Dermis blood vessel endothelial cell (primary cell): ENCODE measurements at places on chromosomes 4 and X. TPM values are rescaled to one million over a fixed set of nuclear protein-coding genes. Genes with fewer than 3 reads are reported as not detected.

Gene CYP2U1
- 7.4 and 7.7 TPM in 2 replicates for total RNA-seq

Gene FTSJ1
- total RNA-seq, result 45.1 and 56.7 TPM in 2 replicates

Gene PWWP3B
- total RNA-seq, result not detected in 2 replicates

Gene AKAP14
- not detected in 2 replicates for total RNA-seq

Gene MID1IP1
- 18.0 and 22.7 TPM in 2 replicates for total RNA-seq

Gene SCML2
- total RNA-seq, result 1.9 and 3.1 TPM in 2 replicates

Gene MAMLD1
- 0.85 and 1.4 TPM in 2 replicates for total RNA-seq

Gene TSPAN7
- total RNA-seq, result 25.2 and 28.4 TPM in 2 replicates

Gene FBXW7
- total RNA-seq, result 64.9 and 105 TPM in 2 replicates

Gene GRPR
- not detected in 2 replicates for total RNA-seq

Gene MUC7
- total RNA-seq, result not detected in 2 replicates

Gene TMEM150C
- 6.0 and 19.1 TPM in 2 replicates for total RNA-seq

Gene SPANXC
- total RNA-seq, result not detected in 2 replicates

Gene TCP11X2
- not detected in 2 replicates for total RNA-seq

Gene BANK1
- 0.09 TPM in 1 of 2 replicates, not detected in the other for total RNA-seq

Gene MAGEE1
- total RNA-seq, result 0.68 and 1.2 TPM in 2 replicates

Gene ALAS2
- total RNA-seq, result not detected in 2 replicates

Gene PIM2
- 4.8 and 6.5 TPM in 2 replicates for total RNA-seq

Gene TCEAL7
- total RNA-seq, result 0.28 and 1.2 TPM in 2 replicates

Gene TMPRSS11E
- not detected in 2 replicates for total RNA-seq

Gene TLR10
- not detected in 2 replicates for total RNA-seq

Gene FAM184B
- not detected in 2 replicates for total RNA-seq

Gene MAGEA2B
- not detected in 2 replicates for total RNA-seq

Gene MAGEA6
- total RNA-seq, result not detected in 2 replicates

Gene MCF2
- 0.05 TPM in 1 of 2 replicates, not detected in the other for total RNA-seq

Gene TMPRSS11F
- total RNA-seq, result not detected in 2 replicates

Gene EXOC1L
- not detected in 2 replicates for total RNA-seq

Gene PLK4
- total RNA-seq, result 7.1 and 25.7 TPM in 2 replicates

Gene QRFPR
- total RNA-seq, result not detected in 2 replicates

Gene MEPE
- total RNA-seq, result not detected in 2 replicates

Gene SYTL5
- total RNA-seq, result under 0.01 TPM in 1 of 2 replicates, not detected in the other

Gene SORCS2
- under 0.01 and 0.05 TPM in 2 replicates for total RNA-seq

Gene BEX5
- total RNA-seq, result 0.17 TPM in 1 of 2 replicates, not detected in the other

Gene MGARP
- total RNA-seq, result 0.68 and 2.9 TPM in 2 replicates

Gene TMPRSS11D
- 0.09 TPM in 1 of 2 replicates, not detected in the other for total RNA-seq

Gene RTL3
- not detected in 2 replicates for total RNA-seq

Gene ZNF275
- total RNA-seq, result 5.3 and 7.3 TPM in 2 replicates

Gene ADH7
- total RNA-seq, result not detected in 2 replicates

Gene MAGEC1
- total RNA-seq, result not detected in 2 replicates

Gene MTMR8
- total RNA-seq, result 0.17 and 0.84 TPM in 2 replicates

Gene NMU
- total RNA-seq, result 0.23 TPM in 1 of 2 replicates, not detected in the other

Gene GPRIN3
- 0.51 and 1.5 TPM in 2 replicates for total RNA-seq
